ENCODE measurements at places on chromosomes 3 and 15.

- no peak for DNase-seq
Measured at GRCh38 chr3:61094608-61095007, 156.6 kb downstream of the FHIT start.

DNA sequence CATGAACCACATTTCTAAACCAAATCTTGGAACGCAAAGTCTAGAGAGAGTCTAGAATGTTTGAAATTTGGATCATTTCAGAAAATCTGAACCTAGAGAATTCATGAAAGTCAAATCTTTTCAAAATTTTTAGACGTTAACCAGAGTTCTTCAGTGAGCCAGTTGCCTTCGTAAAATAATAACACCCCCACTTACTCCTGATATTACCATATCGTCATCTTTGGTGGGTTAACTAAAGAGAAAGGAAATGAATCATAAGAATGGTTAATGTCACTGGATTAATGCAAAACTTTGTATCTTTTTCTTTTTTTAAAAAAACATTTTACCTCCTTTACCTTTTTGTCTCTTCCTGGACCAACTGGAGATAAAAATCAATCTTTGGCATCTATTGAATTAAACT is 1.2 kb upstream of the ZBED2 start:
- no peak for DNase-seq

DNA sequence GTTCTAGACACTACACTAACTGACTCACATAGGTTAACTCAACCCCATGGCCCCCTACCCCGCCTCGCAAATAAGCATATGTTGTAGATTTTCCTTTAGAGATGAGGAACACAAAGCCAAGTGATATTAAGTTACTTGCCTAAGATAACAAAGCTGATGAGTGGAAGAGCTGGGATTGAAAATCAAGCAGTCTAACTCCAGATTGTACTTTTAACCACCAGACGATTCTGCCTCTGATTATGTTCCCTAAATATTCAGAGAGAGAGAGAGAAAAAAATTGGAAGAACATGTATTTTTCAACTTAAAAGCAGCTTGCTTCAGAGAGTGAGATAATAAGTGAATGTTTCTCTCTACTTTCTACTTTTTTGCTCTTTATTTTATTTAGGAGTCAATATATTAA is 66.9 kb upstream of the THBS1 start:
- no peak for DNase-seq

DNA sequence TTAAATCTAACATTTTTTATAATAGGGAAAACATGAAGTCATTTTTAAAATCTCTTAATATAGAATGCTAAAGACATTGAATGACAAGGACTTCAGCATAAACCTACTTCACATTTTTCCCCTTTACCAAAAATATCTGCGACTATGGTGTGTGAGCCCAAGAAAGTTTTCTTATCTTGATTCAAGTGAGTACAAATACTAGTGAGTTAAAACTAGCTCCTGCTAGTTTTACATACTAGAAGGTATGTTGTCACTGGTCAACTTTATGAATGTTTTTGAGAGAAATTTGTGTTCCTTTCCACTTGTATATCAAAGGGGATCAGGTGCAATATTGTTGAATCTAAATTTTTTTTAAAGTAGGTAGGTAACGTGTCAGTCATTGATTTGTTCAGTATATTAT is 152.4 kb upstream of the CGNL1 start:
- DNase-seq: no peak

- DNase-seq: no peak
Measured at GRCh38 chr3:8536096-8537056, 34.8 kb downstream of the LMCD1 start.

DNA sequence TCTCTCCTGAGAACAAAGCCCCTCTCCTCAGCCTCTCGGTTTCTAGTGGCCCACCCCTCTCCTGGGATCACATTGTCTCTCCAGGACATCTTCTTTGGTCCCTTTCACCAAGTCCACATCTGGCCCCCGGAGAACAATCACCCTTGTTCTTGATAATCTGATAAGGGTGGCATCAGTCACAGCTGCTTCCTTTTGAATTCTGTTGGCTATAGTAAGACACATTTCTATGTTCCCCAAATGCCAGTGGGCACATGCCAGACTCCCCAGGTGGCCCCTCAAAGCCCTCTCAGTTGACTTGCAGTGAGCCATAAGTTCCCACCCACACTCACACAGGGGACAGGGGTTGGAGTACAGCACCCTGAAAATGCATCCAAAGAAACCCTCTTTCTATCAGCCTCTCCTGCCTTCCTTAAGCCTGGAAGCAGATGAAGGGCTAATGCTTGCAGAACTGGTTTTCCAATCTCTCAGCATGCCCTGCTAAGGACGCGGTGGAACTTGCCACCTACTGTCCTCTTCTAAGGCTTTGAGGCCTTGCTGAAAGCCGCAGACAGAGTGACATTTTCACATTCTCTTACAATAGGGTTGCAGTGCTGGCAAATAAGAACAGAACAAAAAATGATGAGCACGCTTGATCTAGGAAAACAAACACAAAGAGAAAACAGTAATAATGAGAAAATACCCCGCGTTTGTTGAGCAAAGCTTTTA is 101.3 kb upstream of the SLCO3A1 start:
- DNase-seq: no peak

Measured in stimulated activated CD4-positive, alpha-beta T cell treated with anti-CD3 and anti-CD28 coated beads, Interleukin-1b, Interleukin-23, amount 100 ng/mL, for 24 hours (primary cell).